Left kidney (tissue), 8 donors: ENCODE measurements at places on chromosomes 5 and 9.

- no peak for DNase-seq
These were observed 59.1 kb upstream of the GOLPH3 start for GRCh38 chr5:32233220-32233695.

GRCh38 chr5:159089675-159090074 is 10.0 kb downstream of the EBF1 start:
- no peak for DNase-seq

GRCh38 chr9:72200452-72200851 is 51.2 kb downstream of the GDA start:
- no peak for DNase-seq

GRCh38 chr9:903886-904285 is 62.4 kb downstream of the DMRT1 start:
- no peak for DNase-seq

DNA sequence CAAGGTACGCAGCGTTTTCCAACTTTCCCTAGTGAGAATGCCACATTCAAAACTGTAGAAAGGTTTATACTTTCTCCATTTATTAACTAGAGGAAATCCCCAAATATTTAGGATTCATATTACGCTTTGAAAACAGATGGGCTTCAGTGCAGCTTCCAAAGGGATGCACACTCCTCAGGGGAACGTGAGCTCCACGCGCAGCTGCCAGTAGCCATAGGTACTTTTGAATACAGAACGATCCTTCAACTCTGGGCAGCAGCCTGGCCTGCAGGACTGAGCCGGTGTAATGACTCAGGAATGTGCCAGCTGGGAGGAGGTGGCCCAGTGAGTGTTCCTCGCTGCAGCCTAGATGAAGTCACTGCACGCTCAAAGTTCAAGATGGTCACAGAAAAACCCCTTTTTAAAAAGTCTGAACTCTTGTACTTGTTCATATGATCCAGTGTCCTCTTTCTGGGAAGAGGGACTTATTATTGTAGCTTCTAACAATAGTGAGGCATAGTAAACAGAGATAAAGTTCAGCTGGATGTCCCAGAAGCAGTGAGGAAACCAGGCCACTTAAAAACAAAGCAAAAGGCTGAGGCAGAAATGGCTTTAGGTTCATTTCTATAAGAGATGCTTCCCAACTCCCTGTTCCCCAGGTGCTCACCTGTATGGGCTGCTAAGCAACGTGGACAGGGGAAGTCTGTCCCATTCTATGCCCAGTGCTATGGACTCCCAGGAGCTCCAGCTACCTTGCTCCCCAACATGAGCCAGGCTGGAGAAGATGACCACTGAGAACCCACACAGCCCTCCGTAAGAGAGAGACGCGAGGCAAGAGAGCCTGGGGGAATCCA is 130.0 kb downstream of the LHFPL2 start:
- no peak for DNase-seq

- DNase-seq: no peak
These were observed 20.6 kb downstream of the PSMB7 start for GRCh38 chr9:124394596-124394995.

DNA sequence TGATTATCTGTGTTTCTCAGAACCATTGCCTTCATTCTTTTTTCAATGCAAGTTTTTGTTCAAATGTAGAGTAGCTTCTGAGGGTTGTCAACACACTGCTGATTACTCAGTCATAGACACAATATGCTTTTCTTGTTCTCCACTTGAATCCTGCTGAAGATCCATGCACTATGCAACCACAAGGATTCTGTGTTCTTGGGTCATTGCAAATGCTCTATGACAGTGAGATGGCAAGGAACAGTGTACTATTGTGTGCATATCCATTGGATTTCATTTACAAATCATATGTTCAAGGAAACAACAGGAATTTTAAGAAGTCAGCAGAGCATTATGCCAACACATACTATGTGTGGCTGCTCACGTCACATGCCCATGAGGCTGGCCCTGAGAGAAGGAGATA is 1590.2 kb downstream of the EFNA5 start:
- DNase-seq: no peak

- no peak for DNase-seq
These were observed 26.1 kb downstream of the SMIM32 start for GRCh38 chr5:136166909-136167308.

- DNase-seq: peak; percentile 83
These were observed 12.8 kb upstream of the MTAP start for GRCh38 chr9:21789541-21790037.

GRCh38 chr5:10333154-10334006 is 20.1 kb upstream of the MARCHF6 start:
- DNase-seq: no peak

GRCh38 chr5:91311168-91311696 is 71.9 kb downstream of the ARRDC3 start:
- DNase-seq: no peak

DNA sequence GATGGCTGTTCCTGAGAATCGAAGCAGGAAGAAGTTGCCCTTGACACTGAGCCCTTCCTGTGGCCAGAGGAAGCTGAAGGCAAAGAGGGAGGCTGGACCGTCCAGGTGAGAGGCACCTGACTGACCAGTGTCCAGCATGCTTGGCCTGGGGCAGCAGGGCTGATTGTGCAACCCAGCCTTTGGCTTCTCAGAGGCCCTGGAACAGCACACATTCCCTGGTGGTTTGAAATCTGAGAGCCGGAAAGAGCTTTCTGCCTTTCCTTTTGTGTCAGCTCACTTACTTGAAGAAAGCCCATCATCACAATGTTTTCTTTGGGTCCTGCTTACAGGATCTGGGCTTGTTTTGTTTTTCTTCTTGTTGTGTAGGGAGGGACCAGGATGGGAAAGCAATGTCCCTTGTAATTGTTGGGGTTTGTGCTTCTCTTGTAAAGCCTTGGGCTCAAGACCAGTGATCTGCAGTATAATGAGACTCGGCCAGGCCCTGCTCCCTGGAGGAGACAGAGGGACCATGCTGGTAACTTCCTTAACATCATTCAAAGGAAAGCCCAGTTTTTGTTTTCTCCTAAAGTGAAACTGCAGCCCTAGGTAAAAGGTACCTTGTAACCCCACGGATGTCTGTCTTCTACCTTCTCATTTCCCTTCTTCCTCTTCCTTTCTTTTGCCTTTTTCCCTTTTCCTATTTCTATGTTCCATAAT is 213.7 kb downstream of the NXNL2 start:
- no peak for DNase-seq

DNA sequence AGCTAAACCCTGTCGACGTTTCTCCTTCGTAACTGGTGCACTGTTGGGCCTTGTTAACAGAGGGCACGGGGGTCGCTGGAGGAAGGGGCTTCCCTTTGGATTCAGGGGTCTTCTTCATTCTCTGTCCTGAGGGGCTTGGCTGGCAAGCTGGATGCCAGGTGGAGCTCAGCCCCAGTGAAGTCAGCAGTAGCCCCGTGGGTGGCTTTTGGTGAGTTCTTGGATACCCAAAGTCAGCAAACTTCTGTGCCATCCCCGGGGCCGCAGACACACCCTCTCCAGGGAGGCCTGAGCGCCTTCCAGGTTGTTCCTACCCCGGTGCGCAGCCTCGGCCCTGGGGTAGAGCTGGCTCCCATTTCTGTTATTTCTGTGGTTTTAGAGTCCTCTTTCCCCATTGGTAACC is 12.3 kb upstream of the OBP2A start:
- DNase-seq: no peak

- DNase-seq: no peak
These were observed 38.5 kb downstream of the MACROH2A1 start for GRCh38 chr5:135360278-135361274.
